ENCODE measurements at places on chromosomes 1 and 21.

DNA sequence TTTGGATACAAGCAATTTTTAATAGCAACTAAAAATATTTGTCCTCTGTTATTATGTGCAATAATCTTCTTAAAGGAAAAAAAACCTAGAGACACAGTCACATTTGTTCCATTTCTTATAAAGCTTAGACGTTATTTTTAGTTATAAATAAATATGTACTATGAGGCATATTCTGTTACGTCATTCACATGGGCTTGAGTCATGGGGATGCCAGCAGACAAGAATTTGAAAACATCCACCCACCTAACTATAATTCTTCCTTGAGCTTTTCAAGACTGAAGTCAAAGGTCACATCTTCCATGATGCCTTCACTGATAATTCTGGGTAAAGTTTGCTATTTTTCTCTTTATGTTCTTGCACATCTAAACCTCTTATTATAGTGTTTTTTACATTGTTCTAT, 268.8 kb downstream of the KCTD3 start:
- DNase-seq, result no peak

DNA sequence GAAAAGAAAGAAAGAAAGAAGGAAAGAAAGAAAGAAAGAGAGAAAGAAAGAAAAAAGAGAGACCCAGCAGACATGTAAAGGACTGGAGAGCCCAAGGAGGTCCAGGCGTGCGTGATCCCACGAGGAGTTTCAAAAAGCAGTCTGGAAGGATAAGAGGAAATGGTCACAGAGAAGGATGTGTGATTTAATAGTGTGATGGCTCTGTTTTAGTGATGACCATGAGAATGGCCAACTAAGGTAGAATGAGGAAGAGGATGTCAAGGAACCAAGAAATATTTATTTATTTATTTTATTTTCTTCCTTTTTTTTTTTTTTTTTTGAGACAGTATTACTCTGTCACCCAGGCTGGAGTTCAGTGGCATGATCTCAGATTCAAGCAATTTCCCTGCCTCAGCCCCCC, 25.5 kb downstream of the PTGS2 start:
- no peak for DNase-seq

GRCh38 chr1:91133248-91133647, 111.4 kb upstream of the ZNF644 start:
- DNase-seq, result no peak

DNA sequence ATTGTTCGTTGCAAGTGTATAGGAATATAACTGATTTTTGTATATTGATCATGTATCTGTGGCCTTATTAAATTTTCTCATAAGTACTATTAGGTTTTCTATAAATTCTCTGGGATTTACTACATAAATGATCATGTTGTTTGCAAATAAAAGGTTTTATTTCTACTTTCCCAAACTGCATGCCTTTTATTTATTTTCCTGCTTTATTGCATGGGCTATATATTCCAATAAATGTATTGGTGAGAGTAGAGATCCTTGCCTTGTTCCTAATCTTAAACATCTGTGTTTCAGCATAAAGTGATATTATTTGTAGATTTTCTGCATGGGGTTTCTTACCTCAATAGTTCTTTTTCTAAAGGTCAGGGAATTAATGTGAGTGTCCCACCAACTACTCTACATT, 107.0 kb upstream of the CD55 start:
- no peak for DNase-seq

GRCh38 chr1:27538793-27539192, 48.8 kb upstream of the WASF2 start:
- DNase-seq, result no peak

GRCh38 chr1:41898191-41898713, 20.5 kb downstream of the HIVEP3 start:
- no peak for DNase-seq

- no peak for DNase-seq
Observed at GRCh38 chr1:92538048-92538412, 51.3 kb upstream of the GFI1 start.

GRCh38 chr1:152817309-152817708, 5.5 kb downstream of the LCE1B start:
- DNase-seq, result no peak

GRCh38 chr21:26136671-26137070, 33.9 kb downstream of the APP start:
- DNase-seq, result no peak

- DNase-seq, result no peak
Observed at GRCh38 chr1:38141483-38141882, 94.9 kb upstream of the POU3F1 start.

- DNase-seq, result no peak
Observed at GRCh38 chr1:43370564-43370963, 2.8 kb upstream of the ELOVL1 start.

GRCh38 chr1:180168786-180169639, 14.3 kb downstream of the QSOX1 start:
- no peak for DNase-seq

DNA sequence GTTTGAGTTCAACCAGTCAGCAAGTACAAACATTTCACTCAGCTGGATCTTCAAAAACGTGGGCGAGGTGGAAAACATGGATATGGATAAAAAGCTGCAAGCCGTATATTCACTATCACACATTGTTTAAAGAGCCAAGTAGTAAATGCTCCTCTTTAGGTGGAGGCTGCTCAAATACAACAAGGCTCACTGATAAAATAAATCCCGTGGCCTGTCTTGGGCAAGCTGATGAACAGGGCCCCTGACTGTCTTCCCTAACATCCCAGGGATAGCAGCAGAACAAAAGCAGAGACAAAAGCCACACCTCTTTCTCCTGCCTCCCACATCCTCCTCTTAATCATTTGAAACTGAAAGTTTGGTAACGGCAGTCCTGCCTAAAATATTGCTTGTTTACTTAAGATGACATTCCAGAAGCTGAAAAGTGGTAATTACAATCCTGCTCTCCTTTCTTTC, 357.7 kb downstream of the TTLL7 start:
- no peak for DNase-seq

DNA sequence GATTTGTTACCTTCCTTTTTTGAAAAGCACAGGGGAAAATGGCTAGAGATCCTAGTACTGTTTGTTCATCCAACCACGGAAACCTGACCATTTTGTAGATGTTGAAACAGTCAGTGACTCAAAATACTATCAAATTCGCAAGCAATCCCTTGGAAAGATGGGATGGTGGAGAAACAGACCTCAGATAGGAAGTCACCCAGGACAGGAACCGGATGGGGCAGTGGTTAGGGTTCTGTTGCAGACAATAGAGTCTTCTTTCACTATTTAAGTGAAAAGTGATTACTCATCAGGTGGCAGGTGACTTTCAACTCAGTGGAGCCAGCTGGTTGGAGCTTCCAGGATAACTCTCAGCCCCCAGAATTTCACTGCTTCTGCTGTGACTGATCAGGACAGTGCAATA, 17.0 kb downstream of the LHX4 start:
- DNase-seq, result no peak

DNA sequence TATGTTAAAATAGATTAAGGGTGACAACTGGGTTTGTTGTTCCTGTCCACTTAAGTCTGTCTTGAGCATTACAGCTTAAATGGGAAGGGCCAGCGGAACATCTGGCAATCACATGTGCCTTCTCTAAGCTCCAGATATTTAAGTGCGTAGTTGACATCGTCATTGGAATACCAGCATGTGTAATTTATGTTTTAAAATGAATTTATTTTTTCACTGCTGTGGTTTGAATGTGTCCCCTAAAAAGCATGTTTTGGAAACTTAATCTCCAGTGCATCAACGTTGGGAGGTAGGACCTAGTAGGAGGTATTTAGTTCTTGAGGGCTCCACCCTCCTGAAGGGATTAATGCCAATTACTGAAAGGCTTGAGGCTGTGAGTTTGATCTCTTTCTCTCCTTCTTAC, 13.4 kb downstream of the ZCCHC17 start:
- no peak for DNase-seq

- no peak for DNase-seq
Observed at GRCh38 chr1:241611736-241612135, 28.4 kb downstream of the CHML start.

GRCh38 chr1:7207875-7208646, 422.8 kb downstream of the CAMTA1 start:
- no peak for DNase-seq

DNA sequence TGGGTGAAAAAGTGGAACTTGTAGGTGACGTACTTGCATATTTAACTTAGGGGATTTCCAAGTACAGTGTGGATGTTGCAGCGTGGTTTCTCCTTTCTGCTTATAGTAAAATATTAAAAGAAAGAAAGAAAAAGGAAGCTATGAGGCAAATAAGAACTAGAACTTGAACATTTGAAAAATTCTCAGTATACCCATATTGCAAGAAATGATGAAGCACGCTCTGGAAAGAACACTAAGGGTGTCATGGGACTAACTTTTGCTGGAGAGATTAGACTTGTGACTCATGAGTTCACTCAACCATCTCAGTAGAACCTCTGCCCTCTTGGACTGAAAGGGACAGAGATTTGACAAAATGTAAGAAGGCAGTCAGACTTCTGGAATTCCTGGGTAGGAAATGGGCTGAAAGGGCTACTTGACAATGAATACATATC, 704.5 kb upstream of the ADGRL4 start:
- no peak for DNase-seq

GRCh38 chr1:159868766-159869165, 6.3 kb upstream of the VSIG8 start:
- DNase-seq, result no peak

DNA sequence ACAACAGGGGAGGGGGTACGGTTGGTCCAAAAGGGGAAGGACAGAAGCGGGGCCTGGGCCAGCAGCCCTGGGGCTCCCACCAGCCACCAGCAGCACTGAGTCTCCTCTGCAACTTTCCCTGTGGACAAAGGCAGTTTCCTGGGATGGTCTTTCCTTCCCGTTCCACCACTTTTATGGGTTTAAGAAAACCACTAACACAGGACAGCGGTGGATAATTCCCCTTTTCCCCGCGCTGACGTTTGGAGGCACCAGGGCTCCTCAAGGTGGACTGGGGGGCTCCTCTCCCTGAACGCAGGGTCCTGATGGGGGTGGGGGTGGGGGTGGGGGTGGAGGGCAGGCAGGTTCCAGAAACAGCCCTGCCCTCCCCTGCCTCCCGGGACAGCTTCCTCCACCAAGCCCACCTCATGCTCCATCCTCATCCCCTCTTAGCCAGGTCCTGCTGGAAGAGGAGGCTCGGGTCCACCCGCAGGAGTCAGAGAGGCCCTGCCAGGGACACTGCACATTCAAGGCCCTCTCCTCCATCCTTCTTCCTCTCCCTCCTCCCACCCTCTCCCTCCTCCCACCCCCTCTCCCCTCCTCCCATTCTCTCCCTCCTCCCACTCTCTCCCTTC, 4.8 kb upstream of the COL6A1 start:
- no peak for DNase-seq

DNA sequence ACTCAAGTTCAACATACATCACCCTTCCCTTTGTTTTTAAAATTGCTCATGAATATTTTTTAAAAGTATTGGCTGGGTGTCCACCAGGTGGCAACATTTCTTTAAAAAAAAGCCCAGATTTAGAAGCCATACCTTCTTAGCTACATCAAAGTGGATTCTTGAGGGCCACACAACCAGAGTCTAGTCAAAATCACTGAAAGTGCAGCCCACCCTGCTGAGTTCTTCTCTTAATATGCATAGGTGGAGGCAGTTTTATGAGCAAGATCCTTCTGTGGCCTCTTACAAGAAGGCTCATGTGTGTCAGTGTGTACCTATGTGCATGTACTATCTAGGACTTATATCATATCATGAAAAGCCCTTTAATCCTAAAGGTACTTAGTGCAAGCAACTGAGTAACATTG, 16.9 kb upstream of the GNG12 start:
- no peak for DNase-seq

DNA sequence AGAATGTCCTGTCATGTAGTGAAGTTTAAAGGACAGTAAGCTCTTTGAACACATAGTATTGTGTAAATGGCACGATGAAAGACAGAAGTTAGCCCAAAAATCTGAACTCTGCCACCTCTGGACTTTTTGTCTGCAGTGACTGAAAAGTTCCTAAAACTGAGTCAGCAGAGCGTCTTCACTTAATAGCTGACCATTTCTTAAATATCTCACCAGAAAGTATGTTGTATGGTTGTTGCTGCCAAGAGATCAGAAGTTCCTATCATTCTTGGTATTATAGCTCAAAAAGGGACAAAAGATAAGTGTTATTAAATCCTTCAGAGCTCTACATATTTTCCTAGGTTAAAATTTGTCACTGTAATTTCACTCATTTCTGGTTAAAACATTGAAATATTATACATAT, 1003.0 kb downstream of the TTLL7 start:
- DNase-seq, result no peak

DNA sequence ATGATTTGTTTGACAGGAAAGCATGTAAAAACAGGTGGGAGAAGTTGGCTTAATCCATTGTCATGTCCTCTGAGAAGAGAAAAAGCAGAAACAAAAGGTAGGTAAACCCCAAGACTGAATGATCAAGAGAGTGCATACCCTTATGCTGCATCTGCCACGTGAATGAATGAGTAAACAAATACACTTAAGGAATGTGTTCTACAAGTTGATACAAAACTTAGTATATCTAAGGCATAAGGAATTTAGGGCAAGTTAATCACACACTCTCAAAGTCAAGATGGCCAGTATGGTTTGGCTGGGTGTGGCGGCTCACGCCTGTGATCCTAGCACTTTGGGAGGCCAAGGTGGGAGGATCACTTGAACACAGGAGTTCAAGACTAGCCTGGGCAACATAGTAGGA, 34.2 kb downstream of the HMCN1 start:
- no peak for DNase-seq

GRCh38 chr1:31936278-31936980, 1.7 kb downstream of the PTP4A2 start:
- no peak for DNase-seq

DNA sequence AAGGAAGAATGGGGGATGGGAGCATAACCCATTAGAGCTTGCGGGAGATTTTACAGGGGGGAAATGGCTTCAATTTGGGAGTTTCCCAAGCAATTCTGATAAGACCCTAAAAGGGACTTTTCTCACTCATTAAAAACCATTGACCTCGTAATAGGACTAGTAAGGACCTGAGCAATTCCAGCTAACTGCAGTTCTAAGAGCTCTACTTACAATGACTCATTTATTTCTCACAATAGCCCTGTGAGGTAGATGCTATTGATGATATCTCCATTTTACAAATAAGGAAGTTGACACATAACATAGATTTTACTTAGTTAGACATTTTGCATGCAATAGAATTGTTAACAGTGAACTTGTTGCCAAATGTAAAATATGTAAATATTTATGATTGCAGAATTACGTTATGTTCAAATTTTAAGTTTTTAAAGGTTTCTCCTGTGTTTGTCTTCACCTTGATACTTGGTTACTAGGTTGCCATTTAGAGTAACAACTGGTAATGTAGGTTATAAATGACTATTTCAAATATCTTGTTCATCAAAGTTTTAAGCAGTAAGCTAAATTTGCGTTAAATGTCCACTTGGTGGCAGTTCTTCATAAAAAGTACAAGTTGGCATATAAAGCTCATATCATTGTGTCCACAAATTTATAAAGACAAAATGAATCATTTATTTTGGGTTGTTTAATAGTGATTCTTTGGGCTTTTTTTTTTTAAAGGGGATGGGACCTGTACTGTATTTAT, 182.0 kb downstream of the PLA2G4A start:
- no peak for DNase-seq

GRCh38 chr1:182783068-182783467, 6.5 kb upstream of the NPL start:
- DNase-seq, result no peak

GRCh38 chr1:119893238-119893791, 3.0 kb downstream of the ADAM30 start:
- DNase-seq, result no peak

Measured in tibial artery (tissue), 4 donors.